ENCODE measurements at places on chromosomes 12 and 14.

GRCh38 chr12:81329085-81329484 lies 251.2 kb downstream of the ACSS3 start:
- no peak for DNase-seq

GRCh38 chr14:92263681-92264080 lies 59.3 kb upstream of the SLC24A4 start:
- no peak for DNase-seq

GRCh38 chr12:462936-463705 lies 3.4 kb downstream of the B4GALNT3 start:
- DNase-seq = no peak

DNA sequence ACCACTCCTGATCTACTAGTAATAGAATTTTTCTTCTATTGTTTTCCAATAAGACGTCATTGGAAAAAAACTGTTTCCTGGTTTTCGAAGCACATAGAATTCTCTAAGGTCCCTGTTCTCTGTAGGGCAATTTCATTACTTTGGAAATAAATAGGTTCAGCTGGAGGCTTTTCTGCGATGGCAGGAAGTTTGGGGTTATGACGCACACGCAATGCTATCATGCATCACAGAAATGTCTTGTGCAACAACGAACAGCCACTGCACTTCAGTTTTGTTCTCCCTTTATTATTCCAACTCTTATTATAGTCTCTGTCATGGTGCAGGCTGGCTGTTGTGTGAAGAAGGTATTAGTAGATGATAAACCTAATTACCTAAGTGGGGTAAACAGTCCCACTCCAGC lies 59.0 kb downstream of the KCNK10 start:
- no peak for DNase-seq

DNA sequence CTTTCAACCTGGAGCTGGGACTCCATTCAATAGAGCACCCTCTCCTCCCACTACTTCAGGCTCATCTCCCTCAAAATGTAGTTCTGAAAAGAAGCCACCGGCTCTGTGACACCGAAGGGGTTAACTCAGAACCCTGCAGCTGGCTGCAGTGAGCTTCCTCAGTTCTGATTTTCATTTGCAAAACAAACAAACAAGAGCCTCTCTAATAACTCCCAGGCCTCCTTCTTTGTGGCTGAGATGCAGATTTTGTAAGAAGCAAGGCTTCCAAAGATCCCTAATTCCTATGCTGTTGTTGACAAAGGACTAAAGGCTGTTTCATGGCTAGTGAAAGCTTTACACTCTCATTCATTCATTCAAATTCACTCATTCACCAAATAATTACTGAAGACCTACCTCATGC lies 333.4 kb upstream of the TBX3 start:
- no peak for DNase-seq

GRCh38 chr12:10614056-10614370 lies 604 bp upstream of the MAGOHB start:
- no peak for DNase-seq

DNA sequence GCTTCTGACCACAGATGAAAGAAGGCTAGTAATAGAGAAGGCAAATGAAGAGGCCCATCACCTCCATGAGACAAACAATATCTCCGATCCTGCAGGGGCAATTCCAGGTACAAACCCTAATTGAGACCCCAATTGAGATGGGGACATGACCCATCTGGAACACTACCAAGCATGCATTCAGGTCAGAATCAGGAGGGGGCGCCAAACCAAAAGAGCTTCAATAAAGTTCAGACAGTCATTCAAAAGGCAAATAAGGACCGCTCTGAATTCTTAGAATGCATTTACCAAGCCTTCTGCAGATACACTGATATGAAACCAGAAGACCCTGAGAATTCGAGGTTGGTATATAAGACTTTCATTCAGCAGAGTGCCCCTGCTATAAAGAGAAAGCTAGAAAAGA lies 10.2 kb upstream of the EDDM3B start:
- no peak for DNase-seq

DNA sequence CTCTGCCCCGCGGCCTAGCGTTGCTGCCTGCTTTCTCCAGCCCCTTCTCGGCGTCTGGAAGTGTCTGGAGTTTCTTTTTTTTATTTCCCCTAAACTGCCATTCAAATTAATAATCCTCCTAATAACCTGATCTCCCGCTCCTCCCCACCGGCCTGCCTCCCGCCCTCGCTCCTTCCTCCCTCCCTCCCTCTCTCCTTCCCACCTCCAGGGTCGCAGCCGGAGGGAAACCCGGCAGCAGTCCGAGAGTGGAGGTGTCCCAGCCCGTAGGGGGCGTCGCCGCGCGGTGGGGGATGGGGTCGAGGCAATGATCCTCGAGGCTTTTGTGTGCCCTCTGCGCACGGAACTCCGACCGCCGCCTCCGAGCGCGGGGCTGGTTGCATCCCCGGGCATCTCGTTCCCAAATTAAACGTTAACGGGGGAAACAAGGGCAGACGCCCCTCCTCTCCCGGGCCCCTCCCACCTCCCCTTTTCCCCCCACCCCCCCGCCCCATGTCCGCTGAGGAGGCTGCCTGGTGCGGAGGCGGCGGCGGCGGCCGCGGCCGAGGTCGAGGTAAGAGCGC lies 1.0 kb upstream of the SOCS2 start:
- no peak for DNase-seq

DNA sequence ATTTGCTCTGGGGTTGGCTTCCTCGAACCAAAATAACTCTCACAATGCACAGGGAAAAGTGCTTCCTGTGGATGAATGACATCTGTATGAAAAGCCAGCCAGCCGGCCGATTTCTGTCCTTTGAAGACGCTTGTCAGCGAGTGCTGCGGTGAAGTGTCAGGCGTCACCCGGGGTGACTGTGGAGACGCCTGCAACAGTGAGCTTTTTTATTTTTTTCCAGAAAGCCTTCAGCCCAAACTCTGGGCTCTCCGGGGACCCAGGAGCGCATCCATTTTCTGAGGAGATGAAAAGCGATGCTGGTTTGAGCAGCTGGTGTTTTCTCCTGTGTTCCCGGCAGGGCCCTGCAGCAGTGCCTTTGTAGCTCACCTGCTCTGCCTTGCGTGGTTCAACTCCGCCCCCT lies 147.9 kb upstream of the MYL2 start:
- DNase-seq = no peak

- no peak for DNase-seq
Observed at GRCh38 chr12:65279369-65280112, 1.1 kb downstream of the MSRB3 start.

DNA sequence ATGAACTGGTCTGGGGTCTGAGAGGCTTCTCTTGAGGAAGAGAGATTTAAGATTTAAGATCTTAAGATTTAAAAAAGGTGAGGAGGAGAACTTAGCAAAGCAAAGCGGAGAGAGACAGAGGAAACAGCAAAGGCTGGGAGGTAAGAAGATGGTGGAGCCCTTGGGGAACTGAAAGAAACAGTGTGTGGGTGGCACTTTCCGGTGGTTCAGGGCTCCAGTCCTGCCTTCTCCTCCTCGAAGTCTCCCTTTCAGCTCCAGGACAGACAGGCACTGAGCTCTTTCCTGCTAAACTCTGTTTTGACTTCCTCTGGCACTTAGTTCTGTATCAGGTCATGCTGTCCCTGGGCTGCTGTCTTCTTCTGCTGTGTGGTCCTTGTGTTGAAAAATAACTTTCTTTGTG lies 298.7 kb upstream of the SRRM4 start:
- no peak for DNase-seq

DNA sequence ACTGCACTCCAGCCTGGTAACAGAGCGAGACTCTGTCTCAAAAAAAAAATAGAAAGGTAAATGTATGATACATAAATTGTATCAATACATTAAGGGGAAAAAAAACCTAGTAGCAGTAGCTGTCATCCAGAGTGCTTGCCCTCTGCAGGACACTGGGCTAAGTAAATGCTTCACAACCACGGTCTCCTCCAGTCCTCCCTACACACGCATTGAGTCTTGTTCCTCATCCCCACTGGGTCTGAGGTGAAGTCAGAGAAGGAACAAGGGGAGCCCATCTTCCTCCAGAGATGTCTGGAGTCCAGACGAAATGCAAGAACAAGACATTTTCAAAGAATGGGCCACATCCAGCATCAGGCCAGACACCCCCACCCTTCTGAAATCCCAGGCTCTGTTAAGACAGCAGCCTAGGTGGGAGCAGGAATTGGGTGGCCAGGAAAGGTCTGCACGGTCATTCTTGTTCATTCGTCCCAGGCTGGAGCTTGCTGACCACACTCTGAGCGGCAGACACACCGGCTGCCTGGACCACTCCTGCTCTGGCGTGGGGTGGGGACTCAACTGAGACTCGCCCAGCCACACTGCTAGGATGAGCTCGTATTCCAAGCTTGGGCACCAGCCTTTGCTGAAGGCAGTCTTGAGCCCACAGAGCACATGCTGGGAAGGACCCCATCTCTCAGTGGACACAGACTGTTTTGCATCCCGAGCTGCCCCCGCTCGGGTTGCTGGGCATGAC lies 45.5 kb downstream of the CHGA start:
- no peak for DNase-seq

GRCh38 chr12:68137335-68137830 lies 22.2 kb downstream of the IFNG start:
- no peak for DNase-seq

DNA sequence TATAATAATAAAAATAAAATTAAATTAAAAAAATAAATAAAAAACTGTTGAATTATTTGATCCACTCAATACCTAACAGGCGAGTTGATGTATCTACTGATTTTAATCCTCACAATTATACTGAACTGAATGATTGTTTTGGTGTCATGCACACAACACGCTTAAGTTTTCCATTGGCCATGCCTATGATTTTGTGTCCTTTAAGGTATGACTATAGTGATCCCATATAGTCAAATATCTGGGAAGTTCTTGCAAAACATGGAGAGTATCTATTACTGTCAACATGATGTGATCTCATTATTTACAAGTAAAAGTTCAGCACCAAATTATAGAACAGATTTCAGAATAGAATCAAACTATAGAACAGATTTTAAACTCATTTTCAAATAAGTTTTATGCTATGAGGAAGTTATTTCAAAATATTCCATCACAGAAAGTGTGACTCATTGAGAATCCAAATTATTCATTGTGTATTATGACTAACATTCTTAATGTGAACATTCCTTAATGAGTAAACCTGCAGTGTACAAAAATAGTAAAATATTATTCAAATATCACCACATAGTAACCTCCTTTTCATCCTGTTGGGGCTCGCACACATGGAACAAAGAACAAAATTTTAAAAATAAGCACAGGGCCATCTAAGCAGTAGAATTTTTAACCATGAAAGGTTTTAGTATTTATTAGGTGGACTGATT lies 190.4 kb downstream of the SLC25A21 start:
- no peak for DNase-seq

- DNase-seq = no peak
Observed at GRCh38 chr12:7959701-7960121, 23.7 kb upstream of the SLC2A3 start.

GRCh38 chr12:105888696-105889095 lies 250.1 kb downstream of the NUAK1 start:
- no peak for DNase-seq

- DNase-seq = no peak
Observed at GRCh38 chr12:45343269-45344051, 127.6 kb downstream of the ANO6 start.

- no peak for DNase-seq
Observed at GRCh38 chr14:105283899-105284298, 16.9 kb downstream of the BRF1 start.

GRCh38 chr12:51370667-51371066 lies 20.5 kb downstream of the GALNT6 start:
- DNase-seq = no peak

GRCh38 chr12:130711756-130712155 lies 4.3 kb downstream of the RIMBP2 start:
- DNase-seq = no peak

- DNase-seq = no peak
Observed at GRCh38 chr14:76212242-76212641, 60.5 kb downstream of the GPATCH2L start.

DNA sequence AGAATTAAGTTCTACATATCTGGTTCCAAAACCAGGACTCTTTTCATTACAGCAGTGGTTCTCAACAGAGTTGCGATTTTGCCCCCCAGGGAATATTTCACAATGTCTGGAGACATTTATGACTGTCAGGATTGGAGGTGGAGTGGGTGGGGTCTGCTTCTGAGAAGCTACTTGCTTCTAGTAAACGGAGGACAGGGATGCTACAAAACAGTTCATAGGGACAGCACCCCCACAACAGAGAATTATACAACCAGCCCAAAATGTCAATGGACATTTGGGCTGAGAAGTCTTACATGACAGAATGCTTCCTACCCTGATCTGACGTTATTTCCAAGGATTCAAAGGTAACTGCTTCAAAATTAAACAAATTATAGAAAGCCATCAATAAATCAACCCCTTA lies 739 bp upstream of the SPATA7 start:
- no peak for DNase-seq

- no peak for DNase-seq
Observed at GRCh38 chr12:67981287-67982162, 7.7 kb upstream of the IFNG-AS1 start.

DNA sequence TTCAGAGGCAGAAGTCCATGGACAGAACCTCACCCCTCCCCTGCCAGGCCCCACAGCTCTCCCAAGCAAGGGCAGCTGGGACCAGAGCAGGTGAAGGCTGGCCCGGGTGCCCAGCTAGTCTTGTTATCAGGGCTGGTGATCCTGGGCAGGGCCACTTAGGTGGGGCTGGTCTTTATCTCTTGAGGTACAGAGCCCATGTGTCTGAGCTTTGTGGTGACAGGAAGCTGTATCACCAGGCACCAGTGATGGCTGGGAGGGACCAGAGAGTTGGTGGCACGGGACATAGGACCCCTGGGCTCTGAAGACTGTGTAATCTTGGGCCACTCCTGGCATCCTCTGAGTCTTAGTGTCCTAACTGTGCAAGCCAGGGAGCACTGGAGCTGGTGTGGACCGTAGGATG lies 12.8 kb upstream of the HPD start:
- no peak for DNase-seq

- DNase-seq = no peak
Observed at GRCh38 chr14:106038263-106038662, 511.9 kb downstream of the TMEM121 start.

DNA sequence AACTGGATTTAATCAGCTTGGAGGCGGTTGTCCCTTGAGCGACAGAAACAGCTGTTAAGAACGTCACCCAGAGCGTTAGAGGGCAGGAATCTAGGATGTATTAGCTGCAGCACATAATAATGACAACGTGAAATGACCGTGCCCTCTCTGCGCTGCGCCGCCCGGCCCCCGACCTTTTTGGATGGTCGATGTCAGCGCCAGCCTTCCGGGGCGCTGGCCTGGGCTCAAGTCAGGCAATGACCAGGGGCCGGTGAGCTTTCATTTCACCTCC lies 427 bp upstream of the TMEM120B start:
- DNase-seq = no peak

GRCh38 chr14:66403183-66403582 lies 83.0 kb upstream of the CCDC196 start:
- DNase-seq = no peak

- no peak for DNase-seq
Observed at GRCh38 chr12:63787306-63787705, 7.6 kb downstream of the RXYLT1 start.

GRCh38 chr14:81473456-81474147 lies 60.1 kb downstream of the SEL1L start:
- no peak for DNase-seq
